ENCODE measurements at places on chromosomes 6 and 20. TPM values are rescaled to one million over a fixed set of nuclear protein-coding genes. Genes with fewer than 3 reads are reported as not detected.
A peak's percentile ranks its signal among the peaks of the same experiment; 100 is the strongest.

The OARD1 gene
- total RNA-seq = 15.0 TPM

The ULBP3 gene
- 0.39 TPM for total RNA-seq

The OLIG3 gene
- total RNA-seq = not detected

The MAP3K5 gene
- total RNA-seq = 48.4 TPM

The LAMA2 gene
- total RNA-seq = 86.5 TPM

The TSHZ2 gene
- 95.4 TPM for total RNA-seq

The GGTLC1 gene
- total RNA-seq = not detected

- DNase-seq = no peak
- no peaks in the 10 kb centered on the region for H3K36me3 ChIP-seq
- no peak overlapping the region for H3K4me3 ChIP-seq
- no peaks in the 10 kb centered on the region for H3K27me3 ChIP-seq
- H3K27ac ChIP-seq = no peak overlapping the region
- no peaks in the 10 kb centered on the region for H3K4me1 ChIP-seq
Measured at GRCh38 chr6:145070791-145071190, 664.5 kb downstream of the EPM2A start.

GRCh38 chr6:129730477-129731165, 20.6 kb upstream of the ARHGAP18 start:
- H3K27me3 ChIP-seq = no peaks in the 10 kb centered on the region
- H3K4me1 ChIP-seq = no peaks in the 10 kb centered on the region
- no peaks in the 10 kb centered on the region for H3K36me3 ChIP-seq
- H3K27ac ChIP-seq = no peak overlapping the region
- H3K4me3 ChIP-seq = no peak overlapping the region
- DNase-seq = no peak

GRCh38 chr6:168088161-168089053, 9.4 kb upstream of the FRMD1 start:
- H3K36me3 ChIP-seq = no peaks in the 10 kb centered on the region
- H3K27me3 ChIP-seq = no peaks in the 10 kb centered on the region
- no peaks in the 10 kb centered on the region for H3K4me1 ChIP-seq
- no peak overlapping the region for H3K27ac ChIP-seq

DNA sequence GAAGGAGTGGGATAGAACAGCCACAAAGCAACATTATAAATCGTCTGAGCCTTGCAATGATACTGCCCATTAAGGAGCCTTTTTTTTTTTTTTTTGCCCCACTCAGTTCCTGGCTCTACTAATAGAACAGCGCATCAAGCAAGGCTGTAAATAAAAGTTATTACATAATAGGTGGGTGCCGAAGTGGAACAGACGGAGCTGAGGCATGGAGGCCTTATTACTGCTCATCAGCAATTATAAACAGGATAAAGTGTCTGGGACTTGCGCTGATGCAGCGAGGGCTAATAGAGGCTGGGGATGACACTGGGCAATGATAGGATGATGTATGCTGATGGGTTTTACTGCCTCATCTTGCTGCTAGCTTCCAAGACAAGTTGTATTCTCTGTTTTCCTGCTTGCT, 272.1 kb downstream of the ZFAND3 start:
- H3K4me1 ChIP-seq = no peaks in the 10 kb centered on the region
- H3K27me3 ChIP-seq = no peaks in the 10 kb centered on the region
- H3K27ac ChIP-seq = no peak overlapping the region
- no peak for DNase-seq

- H3K27me3 ChIP-seq = no peaks in the 10 kb centered on the region
- H3K4me3 ChIP-seq = peak overlapping the region; percentile 46
- DNase-seq = no peak
- H3K4me1 ChIP-seq = no peaks in the 10 kb centered on the region
- H3K36me3 ChIP-seq = no peaks in the 10 kb centered on the region
- no peak overlapping the region for H3K27ac ChIP-seq
Measured at GRCh38 chr6:31663126-31663960, 1.5 kb downstream of the GPANK1 start.

GRCh38 chr6:43865932-43866645, 96.1 kb downstream of the VEGFA start:
- H3K27ac ChIP-seq = no peak overlapping the region
- no peak for DNase-seq
- no peaks in the 10 kb centered on the region for H3K27me3 ChIP-seq

DNA sequence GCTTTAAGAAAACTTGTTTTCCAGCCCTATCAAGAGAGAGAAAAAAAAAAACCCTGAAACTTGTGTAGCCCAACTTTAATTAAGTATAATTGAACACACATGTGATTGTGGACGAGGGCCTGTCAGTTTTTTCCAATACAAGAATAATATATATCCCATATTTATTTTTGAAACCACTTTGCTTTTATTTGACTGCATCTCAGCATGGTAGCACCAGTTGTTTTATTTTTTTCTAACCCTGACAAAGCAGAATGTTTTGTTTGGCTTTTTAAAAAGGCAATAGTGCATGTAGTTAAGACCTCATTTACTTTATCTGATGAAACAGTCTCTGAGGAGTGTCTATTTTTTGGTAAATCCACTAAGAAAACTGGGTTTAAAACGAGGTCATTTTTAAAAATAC, 257.7 kb downstream of the CDKAL1 start:
- H3K4me3 ChIP-seq = no peak overlapping the region
- DNase-seq = no peak
- H3K27ac ChIP-seq = no peak overlapping the region
- no peaks in the 10 kb centered on the region for H3K36me3 ChIP-seq
- no peaks in the 10 kb centered on the region for H3K27me3 ChIP-seq
- H3K4me1 ChIP-seq = no peaks in the 10 kb centered on the region

DNA sequence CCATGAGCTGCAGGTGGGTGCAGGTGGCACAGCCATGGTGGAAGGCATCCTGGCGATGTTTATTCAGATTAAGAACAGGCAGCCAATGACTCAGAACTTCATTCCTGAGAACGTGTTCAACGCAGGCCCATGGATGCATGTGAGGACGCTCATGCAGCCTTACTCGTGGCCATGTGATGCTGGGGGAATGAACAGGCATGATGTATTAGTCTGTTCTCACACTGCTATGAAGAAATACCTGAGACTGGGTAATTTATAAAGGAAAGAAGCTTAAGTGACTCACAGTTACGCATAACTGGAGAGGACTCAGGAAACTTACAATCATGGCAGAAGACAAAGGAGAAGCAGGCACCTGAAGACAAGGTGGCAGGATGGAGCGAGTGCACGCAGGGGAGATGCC, 146.6 kb downstream of the RNASET2 start:
- no peaks in the 10 kb centered on the region for H3K27me3 ChIP-seq
- no peak overlapping the region for H3K4me3 ChIP-seq
- H3K36me3 ChIP-seq = no peaks in the 10 kb centered on the region
- no peak for DNase-seq
- H3K27ac ChIP-seq = no peak overlapping the region
- no peaks in the 10 kb centered on the region for H3K4me1 ChIP-seq

DNA sequence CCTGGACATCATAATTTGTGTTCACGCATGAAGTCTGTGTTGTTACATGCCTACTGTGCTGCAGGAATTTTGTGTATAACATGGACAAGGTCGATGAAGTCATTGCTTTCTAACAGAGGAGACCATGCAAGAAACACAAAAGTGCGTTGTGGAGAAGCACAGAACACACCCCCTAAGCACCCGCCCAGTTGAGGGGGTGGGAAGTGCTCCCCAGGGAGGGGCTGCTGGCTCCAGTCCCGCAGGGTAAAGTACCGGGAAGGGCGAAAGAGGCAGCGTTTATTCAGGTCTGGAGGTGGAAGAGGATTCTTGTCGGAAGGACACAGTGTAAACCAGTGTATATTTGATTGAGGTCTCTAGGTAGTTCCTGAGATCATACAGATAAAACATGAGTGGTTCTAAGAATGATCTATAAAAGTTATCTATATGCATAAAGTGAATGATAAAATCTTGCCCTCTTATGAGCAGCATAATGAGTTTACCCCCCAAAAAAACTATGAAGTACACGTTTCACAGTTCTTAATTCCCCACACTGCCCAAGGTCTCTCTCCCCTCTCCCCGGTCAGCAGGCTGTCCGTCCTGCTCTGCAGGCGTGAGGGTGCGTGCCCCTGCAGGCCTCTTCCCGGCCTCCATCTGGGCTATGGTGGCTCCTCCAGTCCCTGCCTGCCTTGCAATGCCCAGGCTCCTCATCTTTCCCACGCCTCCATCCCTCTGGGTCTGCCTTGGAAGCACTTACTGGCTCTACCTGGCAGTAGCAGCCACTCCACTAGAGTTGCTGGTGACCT, 159.7 kb downstream of the THBS2 start:
- no peaks in the 10 kb centered on the region for H3K4me1 ChIP-seq
- H3K36me3 ChIP-seq = no peaks in the 10 kb centered on the region
- H3K27ac ChIP-seq = no peak overlapping the region
- DNase-seq = no peak

GRCh38 chr6:33924681-33925080, 120.9 kb upstream of the MLN start:
- no peaks in the 10 kb centered on the region for H3K36me3 ChIP-seq
- no peaks in the 10 kb centered on the region for H3K27me3 ChIP-seq
- DNase-seq = no peak

DNA sequence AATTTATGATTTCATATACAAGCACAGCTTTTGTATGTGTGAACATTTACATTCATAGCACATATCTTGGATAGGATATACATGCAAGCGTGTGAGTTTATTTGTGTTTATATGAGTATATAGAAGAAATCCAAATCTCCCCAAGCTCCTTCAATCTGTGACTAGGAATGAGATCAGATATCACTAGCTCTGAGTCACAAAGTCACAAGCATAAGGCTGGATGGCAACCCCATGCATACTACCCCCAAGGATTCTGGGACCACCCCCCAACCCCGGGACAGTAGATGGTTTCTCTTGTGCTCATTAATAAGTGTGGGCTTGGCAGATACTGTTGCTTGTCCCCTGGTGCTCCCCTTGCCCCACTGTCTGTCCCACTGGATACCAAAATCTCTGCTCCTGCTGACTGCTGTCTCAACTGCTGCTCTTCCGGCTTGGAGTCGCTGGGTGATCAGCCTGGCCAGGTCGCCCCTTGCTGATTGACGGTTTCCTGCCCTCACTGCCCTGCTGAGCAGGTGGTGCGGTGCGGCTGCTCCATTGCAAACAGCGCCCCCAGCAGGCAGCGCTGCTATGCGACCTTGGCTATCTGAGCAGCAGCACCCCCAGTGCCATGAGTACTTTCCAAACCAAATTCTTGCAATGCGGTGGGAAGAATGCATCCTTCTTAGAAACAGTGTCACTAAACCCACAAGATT, 279.4 kb downstream of the CD83 start:
- no peak overlapping the region for H3K27ac ChIP-seq
- no peak for DNase-seq
- H3K4me1 ChIP-seq = no peaks in the 10 kb centered on the region
- H3K36me3 ChIP-seq = no peaks in the 10 kb centered on the region

All from aorta (tissue), 5 donors.